ENCODE measurements at places on chromosomes 1 and 21.

DNA sequence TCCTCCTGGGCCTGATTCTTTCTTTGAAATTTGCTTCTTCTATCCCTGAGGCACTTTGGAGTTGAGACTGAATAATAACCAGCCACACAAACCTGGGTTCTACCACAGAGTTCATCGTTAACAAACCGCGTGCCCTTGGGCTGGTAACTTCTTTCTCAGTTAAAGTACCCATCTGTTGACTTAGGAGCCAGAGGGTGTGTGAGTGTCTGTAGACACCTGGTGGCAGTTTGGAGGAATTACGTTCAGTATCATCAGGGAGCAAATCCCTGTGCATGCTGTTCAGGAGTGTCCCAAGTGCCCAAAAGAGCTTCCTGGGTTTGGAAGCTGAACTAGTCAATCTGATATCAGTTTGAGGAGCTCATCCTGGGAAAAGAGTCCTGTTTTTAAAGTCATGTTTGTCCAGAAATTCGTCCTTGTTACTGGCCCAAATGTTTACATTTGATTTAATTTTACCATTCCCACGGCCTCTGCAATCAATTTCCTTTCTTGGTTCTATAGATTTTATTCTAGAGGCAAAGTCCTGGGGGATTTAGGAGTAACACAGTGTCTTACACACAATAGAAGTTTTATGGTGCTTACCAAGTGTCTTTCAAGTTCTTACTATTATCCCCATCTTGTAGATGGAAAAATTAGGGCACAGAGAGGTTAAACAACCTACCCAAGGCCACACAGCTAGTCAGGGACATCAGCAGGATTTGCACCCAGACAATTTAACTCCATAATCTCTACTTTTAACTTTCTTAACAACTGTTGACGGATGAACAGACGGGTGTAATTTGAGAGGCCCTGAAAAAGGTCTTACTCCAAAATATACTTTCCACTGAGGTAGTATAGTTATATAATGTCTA, 26.7 kb upstream of the RPTN start:
- peak; percentile 15 for DNase-seq

DNA sequence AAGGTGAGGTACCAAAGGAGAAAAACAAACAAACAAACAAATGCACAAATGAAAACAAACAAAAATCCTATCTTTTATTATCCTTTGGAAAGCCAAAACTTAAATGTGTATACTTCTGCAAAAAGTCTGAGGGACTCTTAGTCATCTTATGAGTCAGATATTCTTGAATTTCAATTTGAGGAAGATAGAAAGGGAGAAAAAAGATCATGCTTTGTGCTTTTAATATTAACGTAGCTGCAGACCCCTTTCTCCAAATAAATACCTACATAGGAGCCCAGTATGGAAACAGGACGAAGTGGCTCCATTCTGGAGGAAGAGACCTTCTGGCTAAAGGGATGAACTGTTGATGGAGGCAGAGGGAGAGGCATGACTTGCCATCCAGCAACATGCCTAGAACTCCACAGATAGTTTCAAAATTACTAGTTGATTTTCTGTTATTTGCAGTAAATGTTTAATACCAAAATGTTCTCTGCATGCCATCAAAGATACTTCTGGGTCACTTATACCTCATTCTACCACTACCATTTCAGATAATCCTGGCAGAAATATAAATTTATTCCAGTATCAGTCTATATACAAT, 25.4 kb downstream of the NUP210L start:
- no peak for DNase-seq

GRCh38 chr1:39575191-39576015, 1.2 kb downstream of the PABPC4 start:
- DNase-seq, result no peak

GRCh38 chr1:11649624-11650330, 4.5 kb downstream of the FBXO2 start:
- DNase-seq, result no peak

- DNase-seq, result no peak
Measured at GRCh38 chr1:162292422-162292849, 84.2 kb downstream of the SPATA46 start.

- no peak for DNase-seq
Measured at GRCh38 chr21:29350246-29350779, 51.6 kb downstream of the BACH1 start.

DNA sequence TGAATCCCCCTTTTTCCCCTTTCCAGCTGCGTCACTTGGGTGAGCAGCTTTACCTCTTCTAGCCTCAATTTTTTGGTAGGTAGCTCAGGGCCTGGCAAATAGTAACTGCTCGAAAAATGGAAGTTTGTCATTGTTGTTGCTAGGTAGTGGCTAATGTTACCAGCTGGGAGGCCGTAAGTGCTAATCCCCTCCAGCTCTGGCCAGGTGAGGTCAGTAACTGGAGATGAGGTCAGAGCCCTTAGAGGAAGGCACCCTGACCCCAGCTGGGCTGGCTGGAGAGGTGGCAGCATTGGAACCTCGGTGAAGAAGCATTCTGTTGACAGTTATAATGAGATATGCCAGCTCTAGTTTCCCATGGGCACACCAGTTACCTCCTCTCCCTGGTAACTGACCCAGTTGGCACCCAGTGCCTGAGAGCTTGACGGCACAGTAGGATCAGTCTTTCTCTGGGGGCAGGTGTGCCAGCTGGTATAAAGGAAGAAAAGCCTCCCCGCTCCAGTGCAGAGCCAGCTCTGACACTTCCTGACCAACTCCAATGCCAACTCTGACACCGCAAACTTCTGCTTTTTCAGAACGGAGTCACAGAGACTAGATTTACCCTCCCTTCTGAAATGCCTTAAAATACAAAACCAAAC, 35.0 kb upstream of the SLC2A1 start:
- no peak for DNase-seq

DNA sequence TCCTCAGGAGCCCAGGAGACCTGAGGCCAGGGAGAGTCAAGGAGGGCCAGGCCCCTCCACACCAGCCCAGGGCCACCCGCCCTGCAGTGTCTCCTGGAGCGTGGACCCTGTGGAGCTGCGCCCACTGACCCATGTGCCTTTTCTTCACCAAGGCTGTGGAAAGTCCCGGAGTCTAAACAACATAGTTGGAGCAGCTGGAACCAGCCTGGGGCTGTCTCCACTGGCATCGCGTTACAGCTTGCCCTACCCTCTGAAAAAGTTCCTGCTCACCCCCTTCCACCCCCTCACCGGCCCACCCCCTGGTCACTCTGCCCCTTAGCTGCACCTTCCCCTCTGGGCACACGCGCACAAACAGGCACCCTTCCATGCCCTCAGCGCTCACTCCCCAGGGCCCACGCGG, 18.3 kb downstream of the KCNC4 start:
- DNase-seq, result no peak

DNA sequence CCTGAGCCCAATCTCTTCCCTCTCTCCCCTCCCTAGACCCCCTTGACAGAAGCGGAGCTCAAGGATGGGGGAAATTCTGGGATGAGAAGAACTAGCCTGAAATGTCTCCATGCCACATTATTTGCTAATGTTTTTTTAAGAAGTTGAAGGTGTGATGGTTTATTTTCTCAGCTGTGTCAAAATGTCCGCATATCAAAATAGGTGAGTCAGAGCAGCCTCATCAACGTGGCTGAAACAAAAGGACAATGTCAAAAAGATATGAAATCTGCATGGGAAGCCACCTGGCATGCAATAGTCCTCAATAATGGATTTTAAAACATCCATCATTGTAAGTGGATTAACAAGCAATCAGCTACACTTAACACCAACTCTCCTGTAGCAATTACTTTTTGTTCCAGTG, 101.4 kb downstream of the BEND5 start:
- DNase-seq, result no peak

GRCh38 chr1:112878321-112878720, 77.7 kb downstream of the SLC16A1 start:
- DNase-seq, result no peak

- DNase-seq, result no peak
Measured at GRCh38 chr1:10965546-10966226, 46.8 kb upstream of the TARDBP start.

DNA sequence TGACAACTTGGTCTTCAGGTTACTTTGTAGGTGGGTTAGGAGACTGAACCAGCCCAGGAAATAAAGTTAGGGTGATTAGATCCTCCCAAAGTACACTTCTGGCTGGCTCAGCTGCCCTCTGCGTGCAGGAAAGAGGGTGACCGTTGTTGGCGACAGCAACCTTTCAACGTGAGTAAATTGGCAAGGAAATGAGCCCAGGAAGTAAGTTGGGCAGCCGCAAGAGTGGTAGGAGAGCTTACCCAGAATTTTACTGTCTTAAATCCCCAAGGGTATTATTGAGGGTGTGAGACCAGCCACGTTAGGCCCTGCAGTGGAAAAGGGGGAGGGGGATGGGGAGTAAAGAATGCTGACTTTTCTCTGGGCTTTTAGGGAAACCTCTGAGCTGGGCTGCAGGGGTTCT, 1.6 kb downstream of the TENT5C start:
- peak; percentile 17 for DNase-seq

DNA sequence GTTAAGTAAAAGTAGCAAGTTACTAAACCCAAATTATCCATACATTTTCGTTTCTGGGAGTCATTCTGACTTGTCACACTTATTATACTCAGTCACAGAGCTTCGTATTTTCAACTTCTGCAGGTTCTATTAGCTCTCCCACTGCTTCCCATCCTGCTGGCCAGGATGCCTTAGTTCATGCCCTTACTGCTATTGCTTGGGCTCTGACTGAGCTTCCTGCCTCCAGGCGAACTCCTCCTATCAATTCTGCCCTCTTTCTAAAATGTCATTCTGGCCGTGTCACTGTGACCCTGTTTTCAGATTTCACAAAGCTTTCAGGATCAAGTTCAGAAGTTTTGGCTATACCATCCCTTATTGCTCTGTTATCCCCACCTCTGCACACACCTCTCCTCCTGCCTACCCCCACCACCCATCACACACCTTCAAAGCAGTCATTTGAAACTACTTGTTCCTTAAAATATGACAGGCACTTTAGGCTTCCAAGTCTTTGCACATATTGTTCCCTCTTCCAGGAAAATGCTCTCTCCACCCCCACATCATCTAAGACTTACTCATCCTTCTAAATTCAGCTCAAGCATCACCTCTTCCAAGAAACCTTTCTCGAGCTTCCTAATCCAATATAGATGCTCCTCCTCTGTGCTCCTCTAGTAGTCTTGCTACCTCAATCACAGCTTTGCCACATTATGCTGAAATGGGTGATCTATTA, 278.0 kb downstream of the BRINP2 start:
- no peak for DNase-seq

DNA sequence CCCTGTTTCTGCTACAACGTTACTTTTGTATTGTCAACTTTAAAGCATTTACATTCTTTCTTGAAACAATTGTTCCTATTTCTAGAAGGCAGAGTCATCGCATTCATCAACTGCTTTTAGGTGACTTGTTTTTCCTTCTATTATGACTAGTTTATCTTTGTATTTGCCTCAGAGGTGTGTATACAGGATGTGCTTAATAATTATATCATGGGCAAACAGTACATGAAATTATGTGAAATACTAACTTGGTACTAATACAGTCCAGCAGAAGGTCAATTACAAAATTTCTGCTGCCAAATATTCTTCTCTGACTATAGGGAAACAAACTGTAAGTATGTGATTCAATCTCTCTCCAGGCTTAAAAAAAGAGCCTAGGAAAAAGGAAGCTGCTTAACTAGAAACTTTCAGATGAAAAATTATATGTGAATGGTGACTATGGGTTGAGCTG, 101.6 kb downstream of the C4BPA start:
- no peak for DNase-seq

- no peak for DNase-seq
Measured at GRCh38 chr1:40732756-40733301, 41.3 kb downstream of the NFYC start.

DNA sequence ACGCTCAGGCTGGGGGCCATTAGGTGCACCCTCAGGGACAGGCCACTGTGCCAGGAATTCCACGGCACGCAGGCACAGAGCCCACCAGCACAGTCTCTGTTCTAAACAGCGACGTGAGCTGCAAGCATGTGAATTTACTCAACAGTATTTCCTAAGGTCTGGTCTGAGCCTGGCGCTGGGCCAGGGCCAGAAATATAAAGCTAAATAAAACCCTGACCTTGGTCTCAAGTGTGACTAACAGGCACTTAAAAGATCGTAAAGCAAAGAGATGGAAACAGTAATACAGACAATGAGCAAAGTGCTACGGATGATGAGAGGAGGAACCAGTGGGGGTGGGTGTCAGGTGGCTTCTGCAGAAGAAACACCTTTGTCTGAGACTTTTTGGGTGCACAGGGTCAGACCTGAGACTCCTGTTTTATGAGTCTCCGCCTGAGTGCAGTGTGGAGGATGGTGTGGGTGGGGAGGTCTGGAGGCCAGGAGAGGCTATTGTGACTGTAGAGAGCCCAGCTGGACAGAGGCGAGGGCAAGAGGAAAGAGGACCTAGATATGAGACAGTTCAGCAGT, 53.4 kb upstream of the EDN2 start:
- DNase-seq, result no peak

- DNase-seq, result no peak
Measured at GRCh38 chr1:26452459-26453183, 19.6 kb upstream of the HMGN2 start.

- no peak for DNase-seq
Measured at GRCh38 chr1:178066908-178067614, 26.8 kb upstream of the RASAL2 start.

DNA sequence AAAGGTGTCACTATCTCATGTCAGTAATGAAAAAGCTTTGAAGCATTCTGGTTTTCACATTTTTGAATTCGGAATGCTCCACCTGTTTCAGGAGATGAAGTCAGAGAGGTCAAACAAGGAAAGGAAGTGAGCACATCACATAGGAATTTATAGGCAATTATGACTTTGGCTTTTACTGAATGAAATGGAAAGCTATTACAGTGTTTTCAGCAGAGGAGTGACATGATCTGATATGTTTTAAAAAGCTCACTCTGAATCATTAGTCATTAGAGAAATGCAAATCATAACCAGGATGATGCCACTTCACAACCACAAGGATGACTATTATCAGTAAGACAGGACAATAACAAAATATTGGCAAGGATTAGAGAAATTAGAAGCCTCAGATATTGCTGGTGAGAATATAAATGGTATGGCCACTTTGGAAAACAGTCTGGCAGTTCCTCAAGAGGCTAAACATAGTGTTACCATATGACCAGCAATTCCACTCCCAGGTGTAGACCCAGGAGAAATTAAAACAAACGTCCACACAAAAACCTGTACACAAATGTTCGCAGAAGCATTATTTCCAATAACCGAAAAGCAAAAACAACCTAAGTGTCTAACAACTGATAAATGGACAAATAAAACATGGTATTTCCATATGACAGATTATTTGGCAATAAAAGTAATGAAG, 7.5 kb downstream of the TAF1A start:
- DNase-seq, result no peak

GRCh38 chr1:26370591-26371382, 1.8 kb downstream of the ZNF683 start:
- no peak for DNase-seq

- no peak for DNase-seq
Measured at GRCh38 chr1:40314721-40315238, 2.3 kb downstream of the COL9A2 start.

DNA sequence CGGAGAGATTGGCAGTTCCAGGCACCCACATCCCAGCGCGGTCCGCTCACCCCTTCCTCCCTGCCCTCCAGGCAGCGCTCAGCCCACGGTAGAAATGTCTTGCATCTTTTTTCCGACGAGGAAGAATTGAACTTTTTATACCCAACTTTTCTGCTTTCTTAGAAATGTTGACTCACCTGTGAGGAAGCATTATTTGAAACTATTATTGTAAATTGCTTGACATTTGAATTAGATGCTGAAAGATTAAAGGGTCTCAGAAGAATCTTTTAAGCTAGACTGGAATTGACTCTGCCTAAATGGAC, 912 bp upstream of the SIPA1L2 start:
- DNase-seq, result no peak

Measured in stimulated activated CD8-positive, alpha-beta memory T cell treated with anti-CD3 and anti-CD28 coated beads, Interleukin-12 subunit alpha, Interleukin-12 subunit beta, amount 100 ng/mL, for 1 hour (primary cell).